ENCODE measurements at places on chromosomes 13 and 19. TPM values are rescaled to one million over a fixed set of nuclear protein-coding genes. Genes with fewer than 3 reads are reported as not detected.

DNA sequence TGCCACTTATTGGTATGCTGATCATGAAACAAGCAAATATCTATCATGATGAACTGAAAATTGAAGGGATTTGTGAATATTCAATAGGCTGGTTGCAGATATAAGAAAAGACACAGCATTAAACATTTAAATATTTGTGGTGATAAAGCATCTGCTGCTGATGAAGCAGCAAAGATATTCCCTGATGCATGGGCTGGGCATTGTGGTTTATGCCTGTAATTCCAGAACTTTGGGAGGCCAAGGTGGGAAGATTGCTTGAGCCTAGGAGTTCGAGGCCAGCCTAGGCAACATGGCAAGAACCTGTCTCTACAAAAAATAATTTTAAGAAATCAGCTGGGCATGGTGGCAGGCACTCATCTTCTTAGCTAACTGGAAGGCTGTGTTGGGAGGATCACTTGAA, 54.5 kb downstream of the GPR180 start:
- no peaks in the 10 kb centered on the region for H3K36me3 ChIP-seq
- H3K27ac ChIP-seq, result no peak overlapping the region
- DNase-seq, result no peak
- no peaks in the 10 kb centered on the region for H3K4me1 ChIP-seq
- H3K27me3 ChIP-seq, result peaks cover 3% of the 10 kb centered on the region

GRCh38 chr13:102333320-102334198, 68.3 kb downstream of the FGF14 start:
- no peak overlapping the region for H3K4me3 ChIP-seq
- DNase-seq, result no peak
- H3K4me1 ChIP-seq, result no peaks in the 10 kb centered on the region
- no peaks in the 10 kb centered on the region for H3K36me3 ChIP-seq
- H3K27ac ChIP-seq, result no peak overlapping the region
- H3K27me3 ChIP-seq, result no peaks in the 10 kb centered on the region

- no peaks in the 10 kb centered on the region for H3K36me3 ChIP-seq
- H3K27ac ChIP-seq, result no peak overlapping the region
- no peaks in the 10 kb centered on the region for H3K4me1 ChIP-seq
- no peaks in the 10 kb centered on the region for H3K27me3 ChIP-seq
These were observed 9.6 kb upstream of the OLFM4 start for GRCh38 chr13:53018690-53019647.

The PCP2 gene
- 1.9 TPM for total RNA-seq

The AXL gene
- 11.9 TPM for total RNA-seq

DNA sequence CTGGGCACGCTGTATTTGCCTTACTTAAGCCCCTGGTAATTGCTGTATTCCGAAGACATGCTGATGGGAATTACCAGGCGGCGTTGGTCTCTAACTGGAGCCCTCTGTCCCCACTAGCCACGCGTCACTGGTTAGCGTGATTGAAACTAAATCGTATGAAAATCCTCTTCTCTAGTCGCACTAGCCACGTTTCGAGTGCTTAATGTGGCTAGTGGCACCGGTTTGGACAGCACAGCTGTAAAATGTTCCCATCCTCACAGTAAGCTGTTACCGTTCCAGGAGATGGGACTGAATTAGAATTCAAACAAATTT, 676 bp downstream of the BRCA2 start:
- no peak for DNase-seq
- peak overlapping the region; percentile 68 for H3K4me3 ChIP-seq
- H3K4me1 ChIP-seq, result peaks cover 10% of the 10 kb centered on the region
- H3K27ac ChIP-seq, result peak overlapping the region; percentile 95

The MISP gene
- total RNA-seq, result 0.57 TPM

The CYP2A7 gene
- not detected for total RNA-seq

The FFAR2 gene
- 0.47 TPM for total RNA-seq

DNA sequence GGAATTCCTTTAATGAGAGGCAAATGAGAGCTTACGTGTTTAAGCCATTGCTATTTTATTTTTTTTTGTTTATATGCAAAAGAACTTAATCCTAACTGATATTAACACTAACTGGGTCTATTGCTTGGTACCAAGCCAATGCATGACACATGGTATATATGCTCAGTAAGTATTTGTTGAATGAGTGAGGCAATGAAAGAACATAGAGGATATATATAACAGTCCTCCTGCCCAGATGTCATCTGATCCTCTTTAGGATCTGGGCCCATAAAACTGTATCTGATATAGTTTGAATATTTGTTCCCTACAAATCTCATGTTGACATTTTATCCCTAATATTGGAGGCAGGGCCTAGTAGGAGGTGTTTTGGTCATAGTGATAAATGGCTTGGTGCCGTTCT, 13.0 kb upstream of the ALOX5AP start:
- H3K36me3 ChIP-seq, result no peaks in the 10 kb centered on the region
- no peak overlapping the region for H3K27ac ChIP-seq
- no peaks in the 10 kb centered on the region for H3K4me1 ChIP-seq
- DNase-seq, result no peak
- H3K27me3 ChIP-seq, result no peaks in the 10 kb centered on the region
